Left ventricle myocardium superior (tissue), 1 donor: ENCODE measurements at places on chromosomes 12 and 14. TPM values are rescaled to one million over a fixed set of nuclear protein-coding genes. Genes with fewer than 3 reads are reported as not detected.

Gene OVCH1
- total RNA-seq = 0.07 TPM

Gene IRAK3
- 5.3 TPM for total RNA-seq

Gene C14orf180
- 53.8 TPM for total RNA-seq

Gene LIN52
- total RNA-seq = 6.9 TPM

Gene POU6F1
- 9.9 TPM for total RNA-seq

Gene DYNLL1
- total RNA-seq = 144 TPM

Gene CCDC85C
- 49.3 TPM for total RNA-seq

Gene NKX2-1
- total RNA-seq = not detected

Gene KLHL33
- total RNA-seq = 0.77 TPM

Gene MIP
- total RNA-seq = not detected
